Tracheal epithelial cell (primary cell): ENCODE measurements at places on chromosomes 13 and 19. TPM values are rescaled to one million over a fixed set of nuclear protein-coding genes. Genes with fewer than 3 reads are reported as not detected.

The DCT gene
- under 0.01 TPM in 1 of 2 replicates, not detected in the other for total RNA-seq

The TMEM238 gene
- 9.6 and 24.3 TPM in 2 replicates for total RNA-seq

The ZNF433 gene
- total RNA-seq: 1.2 and 4.3 TPM in 2 replicates

The FGF22 gene
- not detected in 2 replicates for total RNA-seq

The ZBTB32 gene
- total RNA-seq: not detected in 2 replicates

The S1PR5 gene
- total RNA-seq: 10.4 and 25.6 TPM in 2 replicates

The FCHO1 gene
- total RNA-seq: 1.4 and 4.7 TPM in 2 replicates

The LRRC4B gene
- total RNA-seq: not detected in 2 replicates

The ZNF568 gene
- total RNA-seq: 5.1 and 5.5 TPM in 2 replicates

The PLIN4 gene
- total RNA-seq: 1.7 and 8.7 TPM in 2 replicates

The KLK11 gene
- total RNA-seq: 1.1 and 3.9 TPM in 2 replicates

The ZNF737 gene
- 4.5 and 14.9 TPM in 2 replicates for total RNA-seq

The MAG gene
- not detected in 2 replicates for total RNA-seq

The NLRP9 gene
- total RNA-seq: 0.24 TPM in 1 of 2 replicates, not detected in the other

The SULT2A1 gene
- not detected in 2 replicates for total RNA-seq

The PSG1 gene
- under 0.01 TPM in 1 of 2 replicates, not detected in the other for total RNA-seq

The PEAK3 gene
- not detected in 2 replicates for total RNA-seq

The ZNF544 gene
- 58.0 and 70.1 TPM in 2 replicates for total RNA-seq

The PTGIR gene
- total RNA-seq: not detected in 2 replicates

The C19orf33 gene
- total RNA-seq: 263 and 298 TPM in 2 replicates

The C19orf73 gene
- 0.48 and 2.8 TPM in 2 replicates for total RNA-seq

The ZIM2 gene
- total RNA-seq: not detected in 2 replicates

The ERFL gene
- total RNA-seq: 0.21 TPM in 1 of 2 replicates, not detected in the other

The ZNF284 gene
- 2.2 and 2.3 TPM in 2 replicates for total RNA-seq
